ENCODE measurements at places on chromosomes 2 and 18.

DNA sequence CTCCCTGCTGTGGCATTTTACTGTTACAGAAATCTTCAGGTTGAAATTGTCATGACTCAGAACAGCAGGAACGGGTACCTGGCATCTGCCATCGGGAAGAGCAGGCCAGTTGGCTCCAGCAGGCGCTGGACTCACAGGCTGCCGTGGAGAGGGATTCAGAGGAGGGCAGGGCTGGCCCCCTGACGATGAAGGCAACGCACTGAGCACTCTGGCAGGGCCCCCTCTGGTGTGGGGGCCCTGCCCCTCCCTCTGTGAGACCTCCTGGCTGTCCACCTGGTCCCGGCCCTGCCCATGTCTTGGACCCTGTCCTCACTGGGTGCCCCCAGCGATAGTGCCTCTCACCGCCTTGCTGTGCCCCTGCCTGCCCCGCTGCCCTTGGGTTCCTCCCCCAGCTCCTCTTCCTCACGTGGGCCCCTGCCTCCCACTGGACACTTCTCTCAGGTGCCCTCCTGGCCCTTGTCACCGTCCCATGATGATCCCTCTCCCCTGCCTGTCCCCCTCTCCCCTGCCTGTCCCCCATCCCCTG is 23.3 kb upstream of the ALLC start:
- no peak for DNase-seq

DNA sequence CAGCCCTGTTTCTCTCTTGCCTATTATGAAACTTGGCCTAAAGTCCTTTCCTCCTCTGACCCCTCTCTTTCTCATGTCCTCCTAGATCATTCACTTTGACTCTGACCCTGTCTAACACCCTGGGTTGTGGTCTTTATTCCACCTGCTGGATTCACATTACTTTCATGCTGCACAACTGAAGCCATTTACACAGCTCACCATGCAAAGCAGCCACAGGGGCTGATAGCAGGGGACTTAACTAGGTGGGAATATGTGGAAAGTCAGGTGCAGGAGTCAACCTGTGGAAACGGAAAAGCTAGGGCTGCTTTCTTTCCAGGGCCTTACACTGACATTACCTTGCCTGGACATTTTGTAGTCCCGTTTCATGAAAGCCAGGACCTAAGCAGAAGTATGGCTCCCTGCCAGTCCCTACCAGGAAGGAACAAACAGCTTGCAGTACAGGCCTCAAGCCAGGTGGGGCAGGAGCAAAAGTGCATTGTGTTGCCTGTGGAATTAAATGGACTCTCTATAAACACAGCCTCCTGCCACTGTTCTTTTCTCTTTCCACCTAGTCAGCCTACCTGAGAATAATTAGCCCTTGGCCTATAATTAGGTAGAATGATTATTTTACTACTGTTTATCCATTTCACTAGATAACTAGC is 11.8 kb downstream of the MAPRE3 start:
- DNase-seq: peak; percentile 36

GRCh38 chr2:49490710-49491109 is 336.4 kb upstream of the FSHR start:
- DNase-seq: peak; percentile 59

DNA sequence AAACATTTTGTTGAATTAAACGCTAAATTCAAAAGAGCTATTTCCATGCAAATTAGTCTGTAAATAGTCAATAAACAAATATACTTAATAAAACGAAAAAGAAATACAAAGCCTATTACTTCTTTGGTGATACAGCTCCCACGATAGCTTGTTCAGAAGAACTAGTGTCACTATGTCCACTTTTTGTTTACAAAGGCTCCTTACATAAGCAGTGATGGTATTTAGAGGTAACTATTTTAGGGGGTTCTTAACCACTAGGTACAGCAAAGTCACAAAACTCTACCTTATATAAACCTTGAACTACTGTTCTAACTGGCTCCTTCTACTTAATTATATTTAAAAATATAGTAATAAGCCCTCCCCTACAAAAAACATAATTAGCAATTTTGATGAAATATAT is 21.9 kb downstream of the ALS2 start:
- no peak for DNase-seq

DNA sequence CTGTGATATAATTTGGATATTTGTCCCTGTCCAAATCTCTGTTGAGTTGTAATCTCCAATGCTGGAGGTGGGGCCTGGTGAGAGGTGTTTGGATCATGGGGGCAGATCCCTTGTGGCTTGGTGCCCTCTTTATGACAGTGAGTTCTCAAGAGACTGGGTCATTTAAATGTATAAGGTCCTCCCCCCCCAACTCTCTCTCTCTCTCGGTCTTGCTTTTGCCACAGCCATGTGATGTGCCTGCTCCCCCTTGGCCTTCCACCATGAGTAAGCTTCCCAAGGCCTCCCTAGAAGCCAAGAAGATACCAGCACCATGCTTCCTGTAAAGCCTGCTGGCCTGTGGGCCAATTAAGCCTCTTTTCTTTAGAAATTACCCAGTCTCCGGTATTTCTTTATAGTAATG is 58.6 kb downstream of the FN1 start:
- peak; percentile 59 for DNase-seq

DNA sequence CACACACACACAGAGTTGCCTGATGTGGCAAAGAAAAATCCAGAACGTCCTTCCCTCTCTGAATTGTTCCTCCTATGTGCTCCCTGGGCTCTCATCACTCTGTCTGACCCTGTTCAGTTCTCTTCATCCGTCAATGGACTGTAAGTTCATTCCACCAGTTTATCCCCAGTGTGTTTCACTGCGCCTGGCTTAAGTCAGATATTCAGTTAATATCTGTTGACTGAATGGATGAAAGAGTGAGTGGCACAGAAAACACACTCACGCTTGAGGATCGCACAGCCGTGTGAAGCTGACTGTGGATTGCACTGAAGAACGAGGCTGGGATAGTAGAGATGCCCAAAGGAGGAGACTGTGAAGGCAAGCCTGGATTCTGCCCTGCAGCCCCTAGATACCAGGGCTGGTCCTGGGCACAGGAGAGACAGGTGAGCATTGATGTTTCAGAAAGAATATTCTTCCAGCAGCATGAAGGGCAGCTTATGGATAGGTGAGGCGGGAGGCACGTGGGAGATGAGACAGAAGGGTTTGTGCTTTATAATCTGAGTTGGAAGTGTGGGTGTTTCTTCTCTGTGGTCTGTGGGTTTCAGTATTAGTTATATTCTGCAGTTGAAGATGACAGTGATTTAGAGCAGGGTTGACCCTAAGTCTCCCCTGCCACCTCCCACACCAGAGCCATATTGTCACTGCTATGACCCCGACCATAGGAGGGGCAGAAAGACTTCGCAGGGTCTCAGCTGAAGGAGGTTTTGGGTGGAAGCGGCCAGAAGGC is 129.9 kb downstream of the SOCS6 start:
- no peak for DNase-seq

DNA sequence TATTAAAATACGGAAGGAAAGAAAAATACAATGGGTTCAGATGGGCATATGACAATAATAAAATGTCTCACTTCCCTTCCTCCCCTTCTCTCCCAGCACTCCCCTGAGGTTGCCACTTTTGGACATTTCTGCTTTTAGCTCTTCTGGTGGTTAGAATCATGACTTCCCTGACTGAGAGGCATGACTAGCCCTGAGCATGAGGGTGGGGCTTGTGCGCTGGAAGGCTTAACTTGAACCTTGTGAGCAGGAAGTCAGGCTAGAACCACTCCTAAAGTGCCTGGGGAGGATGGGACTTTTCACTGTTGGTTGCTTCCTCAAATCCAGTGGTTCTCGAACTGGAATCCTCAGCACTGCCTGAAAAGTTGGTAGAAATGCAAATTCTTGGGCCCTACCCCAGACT is 19.7 kb upstream of the ARHGAP25 start:
- DNase-seq: peak; percentile 38

DNA sequence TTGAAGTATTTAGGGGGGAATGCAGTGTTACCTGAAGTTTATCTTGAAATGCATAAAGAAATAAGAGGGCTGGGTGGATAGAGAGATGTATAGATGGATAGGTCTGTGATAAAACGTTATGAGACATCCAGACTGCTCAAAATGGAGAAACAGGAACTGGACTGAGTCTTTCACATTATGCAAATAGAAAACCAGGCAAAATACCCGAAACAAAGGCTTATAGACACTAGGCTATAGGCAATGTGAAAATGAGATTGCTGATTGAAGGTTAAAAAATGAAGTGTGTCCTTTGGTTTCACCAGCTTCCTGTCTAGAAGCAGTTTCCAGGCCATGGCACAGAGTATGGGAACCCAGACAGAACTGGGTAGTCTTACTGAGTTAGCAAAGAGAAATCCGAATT is 24.9 kb upstream of the SLC3A1 start:
- DNase-seq: no peak

DNA sequence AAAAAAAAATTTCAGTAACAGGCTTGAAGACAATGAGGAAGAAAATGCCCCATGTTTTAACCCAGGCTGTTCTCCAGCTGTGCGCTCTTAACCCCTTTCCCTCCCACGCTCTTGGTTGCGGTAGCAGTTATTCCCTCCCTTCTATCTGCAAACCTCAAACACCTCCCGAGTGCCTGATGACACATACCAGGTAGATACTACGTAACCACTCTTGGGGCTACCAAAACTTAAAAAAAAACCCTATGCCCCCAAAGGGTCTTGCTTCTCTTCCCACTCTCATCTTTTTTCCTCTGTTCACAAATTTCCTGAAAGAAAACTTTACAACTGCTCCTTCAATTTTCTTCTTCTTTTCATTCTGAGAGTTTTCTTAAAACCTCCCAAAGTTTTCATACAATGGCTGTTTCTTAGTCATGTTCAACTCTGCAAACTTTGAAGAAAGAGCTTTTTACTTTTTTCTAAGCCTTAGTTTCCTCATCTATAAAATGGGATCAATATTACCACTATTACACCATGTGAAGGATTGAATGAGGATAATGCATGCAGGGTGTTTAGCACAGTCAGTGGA is 4.9 kb upstream of the DRC1 start:
- DNase-seq: no peak

DNA sequence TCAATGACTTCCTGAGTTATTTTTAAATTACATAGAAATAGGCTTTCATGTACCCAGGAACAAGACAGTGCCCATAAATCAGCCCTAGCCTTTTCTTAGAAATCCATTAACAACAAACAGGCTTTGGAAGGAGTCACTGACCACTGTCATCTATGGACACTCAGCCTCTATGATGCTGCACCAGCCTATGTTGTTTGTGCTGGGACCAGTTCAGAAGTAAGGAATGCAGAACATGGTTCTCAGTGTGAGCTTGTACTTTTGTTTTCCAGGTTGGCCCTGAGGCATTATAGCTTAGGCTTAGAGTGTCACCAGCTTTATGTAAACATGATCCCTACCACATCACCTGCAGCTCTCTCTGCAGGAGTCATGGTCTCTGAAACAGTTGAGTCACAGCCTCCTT is 335.7 kb upstream of the CDH7 start:
- no peak for DNase-seq

GRCh38 chr2:72827966-72828646 is 2.3 kb upstream of the EXOC6B start:
- peak; percentile 93 for DNase-seq

DNA sequence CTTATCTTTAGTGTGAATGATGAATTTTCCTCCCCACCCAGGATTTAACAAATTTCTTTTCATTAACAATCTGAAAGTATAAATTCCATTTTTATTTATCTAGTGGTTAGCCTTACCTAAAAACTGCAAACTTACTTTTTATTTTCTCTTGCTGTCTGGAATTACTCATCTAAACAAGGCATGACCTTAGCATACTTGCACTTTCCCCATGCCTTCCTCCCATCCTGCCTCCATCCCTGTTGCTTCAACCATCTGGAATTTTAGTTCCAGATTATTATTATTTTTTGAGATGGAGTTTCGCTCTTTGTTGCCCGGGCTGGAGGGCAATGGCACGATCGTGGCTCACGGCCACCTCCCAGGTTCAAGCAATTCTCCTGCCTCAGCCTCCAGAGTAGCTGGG is 35.6 kb downstream of the GDF7 start:
- no peak for DNase-seq

DNA sequence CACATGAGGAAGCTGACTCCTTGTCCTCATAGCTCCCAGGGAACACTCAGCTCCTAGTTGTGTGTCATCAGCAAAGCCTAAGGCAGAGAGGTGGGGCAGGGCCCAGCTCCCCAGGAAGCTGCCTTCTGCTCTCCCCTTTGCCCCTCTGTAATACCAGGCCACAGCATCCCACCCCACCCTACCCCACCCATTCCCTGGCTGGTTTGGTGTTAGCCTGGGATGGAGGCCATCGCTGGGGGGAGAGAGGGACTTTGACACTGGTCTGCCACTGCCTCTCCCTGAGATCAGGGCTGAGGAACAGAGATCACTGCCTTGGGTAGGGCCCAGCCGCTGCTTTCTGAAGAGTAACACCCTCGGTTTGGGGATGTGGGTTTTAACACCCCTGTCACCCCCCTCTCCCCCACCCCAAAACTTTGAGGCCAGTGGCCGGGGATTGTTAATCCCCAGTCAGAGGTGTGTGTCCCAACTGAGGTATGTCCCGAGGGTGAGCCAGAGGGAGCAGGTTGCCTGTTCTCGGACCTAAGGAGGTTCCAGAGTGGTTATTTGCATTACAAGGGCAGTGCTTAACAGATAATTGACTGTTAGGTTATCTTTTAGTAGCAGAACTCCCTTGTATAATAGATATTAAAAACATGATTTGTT is 41.4 kb downstream of the TET3 start:
- DNase-seq: no peak

- DNase-seq: peak; percentile 0
Observed at GRCh38 chr2:211900000-211900399, 638.6 kb downstream of the ERBB4 start.

DNA sequence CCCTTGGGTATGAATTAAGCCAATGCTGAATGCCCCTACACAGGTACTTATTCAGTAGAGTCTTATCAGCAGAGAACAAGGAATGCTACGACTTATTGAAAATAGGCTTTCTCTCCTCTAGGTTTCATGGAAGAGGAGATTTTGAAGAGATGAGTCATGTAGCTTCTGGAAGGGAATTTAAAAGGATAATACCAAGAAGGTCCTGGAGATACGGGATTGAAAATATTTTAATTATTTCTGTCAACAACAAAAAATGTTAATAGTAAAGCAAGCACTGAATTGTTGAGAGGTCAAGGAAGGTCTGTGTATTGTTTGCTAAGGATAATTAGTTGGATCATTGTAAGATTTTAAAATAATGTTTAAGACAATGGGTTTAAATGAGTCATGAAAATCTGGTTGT is 293.0 kb upstream of the SPHKAP start:
- peak; percentile 77 for DNase-seq

GRCh38 chr2:51812138-51812866 is 780.4 kb upstream of the NRXN1 start:
- DNase-seq: no peak

GRCh38 chr2:48725696-48726494 is 29.6 kb downstream of the LHCGR start:
- DNase-seq: no peak

DNA sequence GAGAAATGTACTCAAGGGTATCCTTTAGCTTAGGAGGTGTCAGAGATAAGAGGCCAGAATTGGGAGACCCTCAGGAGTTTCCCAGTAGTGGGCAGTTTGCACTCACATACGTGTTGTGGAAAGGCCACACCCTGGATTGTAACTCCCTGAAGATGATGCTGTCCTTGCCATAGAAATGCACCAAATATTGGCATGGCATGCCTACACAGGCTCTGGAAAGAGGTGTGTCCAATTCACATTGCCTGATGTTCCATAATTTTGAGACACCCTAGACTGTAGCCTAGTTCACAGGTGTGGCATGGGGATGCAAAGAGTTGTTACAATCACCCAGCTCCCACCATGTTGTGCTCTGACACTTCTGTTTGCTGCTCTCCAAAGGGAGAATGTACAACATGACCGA is 271.9 kb downstream of the CCDC85A start:
- no peak for DNase-seq

Data from trophoblast cell (in vitro differentiated cells and primary cell).